ENCODE measurements at places on chromosomes 13 and 19. TPM values are rescaled to one million over a fixed set of nuclear protein-coding genes. Genes with fewer than 3 reads are reported as not detected.

DNA sequence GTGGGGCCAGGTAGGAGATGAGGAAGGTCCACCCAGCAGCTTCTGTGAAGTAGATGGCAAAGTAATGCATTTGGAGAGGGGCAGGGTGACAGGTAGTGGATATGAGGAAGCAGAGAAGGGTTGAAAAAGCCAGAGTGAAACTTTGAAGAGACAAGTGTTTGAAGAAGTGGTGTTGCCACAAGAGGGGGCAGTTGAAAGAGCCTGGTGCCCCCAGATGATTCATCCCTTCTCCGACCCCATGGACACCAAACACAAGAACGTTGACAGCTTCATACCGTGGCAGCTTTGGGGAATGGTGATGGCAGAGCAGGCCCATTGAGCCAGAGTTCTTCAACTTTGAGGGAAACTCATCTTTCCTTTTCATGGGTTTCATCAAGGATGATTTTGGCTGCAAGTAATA lies 19.9 kb downstream of the IFNL3 start:
- H3K4me3 ChIP-seq, result no peak overlapping the region
- no peaks in the 10 kb centered on the region for H3K27me3 ChIP-seq
- no peaks in the 10 kb centered on the region for H3K36me3 ChIP-seq

GRCh38 chr13:89199138-89199537 lies 1528.0 kb downstream of the SLITRK5 start:
- no peak overlapping the region for H3K27ac ChIP-seq
- no peak for DNase-seq
- no peaks in the 10 kb centered on the region for H3K36me3 ChIP-seq
- H3K4me3 ChIP-seq, result no peak overlapping the region
- no peaks in the 10 kb centered on the region for H3K27me3 ChIP-seq

DNA sequence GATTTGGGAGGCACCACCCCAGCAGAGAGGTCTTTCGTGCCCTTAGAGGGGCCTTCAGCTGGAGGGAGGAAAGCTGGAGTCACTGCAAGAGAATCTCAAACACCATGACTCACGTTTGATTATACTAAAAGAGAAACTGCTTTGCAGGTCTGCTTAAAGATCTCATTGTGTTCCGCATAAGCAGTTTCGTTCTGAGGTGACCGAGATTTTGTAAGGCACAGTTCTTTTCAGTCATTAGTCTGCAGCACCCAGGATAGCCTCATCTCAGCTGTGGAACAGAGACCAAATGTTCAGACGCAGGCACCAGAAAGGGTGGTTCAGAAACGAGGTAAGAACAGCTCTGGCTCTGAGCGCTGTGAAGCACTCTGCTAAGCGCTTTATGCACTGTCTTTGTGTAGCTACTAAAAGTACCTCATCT lies 71.2 kb upstream of the GTF3A start:
- H3K27ac ChIP-seq, result no peak overlapping the region
- peaks cover 1% of the 10 kb centered on the region for H3K27me3 ChIP-seq
- no peaks in the 10 kb centered on the region for H3K4me1 ChIP-seq
- H3K4me3 ChIP-seq, result no peak overlapping the region

DNA sequence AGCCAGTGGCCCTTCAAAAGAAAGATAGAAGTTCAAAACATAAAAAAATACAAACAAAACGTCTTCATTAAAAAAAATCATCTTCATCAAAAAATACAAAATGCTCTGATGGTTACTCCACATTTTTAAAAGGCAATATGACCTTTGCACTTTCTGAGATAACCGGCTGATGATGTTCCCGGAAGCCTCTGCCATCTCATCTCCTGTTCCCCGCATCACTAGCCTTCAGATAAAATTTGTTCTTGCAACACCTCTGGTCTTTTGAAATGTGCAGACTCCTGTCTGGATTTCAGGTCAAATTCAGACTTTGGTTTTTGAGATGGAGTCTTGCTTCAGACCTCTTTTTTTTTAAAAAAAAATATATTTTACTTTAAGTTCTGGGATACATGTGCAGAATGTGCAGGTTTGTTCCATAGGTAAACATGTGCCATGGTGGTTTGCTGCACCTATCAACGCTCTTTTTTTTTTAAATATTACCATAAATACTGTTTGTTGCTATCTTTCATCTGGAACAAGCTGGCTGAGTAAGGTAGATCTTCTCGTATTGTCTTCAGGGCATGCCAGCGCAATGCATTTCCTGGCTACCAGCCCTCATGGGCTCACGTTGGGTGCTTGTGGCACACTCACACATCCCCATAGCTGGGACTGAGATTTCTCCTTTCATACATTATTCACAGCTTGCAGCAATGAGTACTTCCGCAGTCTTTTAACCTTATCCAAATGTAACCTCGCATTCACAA lies 418.9 kb upstream of the ARGLU1 start:
- no peaks in the 10 kb centered on the region for H3K27me3 ChIP-seq
- DNase-seq, result no peak

- no peaks in the 10 kb centered on the region for H3K4me1 ChIP-seq
- H3K27me3 ChIP-seq, result no peaks in the 10 kb centered on the region
- no peak for DNase-seq
- no peaks in the 10 kb centered on the region for H3K36me3 ChIP-seq
- no peak overlapping the region for H3K4me3 ChIP-seq
These were observed 1120.0 kb upstream of the ATXN8OS start for GRCh38 chr13:68987585-68987984.

Gene ZNF580
- 5.6 TPM for total RNA-seq

- H3K4me3 ChIP-seq, result no peak overlapping the region
- peaks cover 68% of the 10 kb centered on the region for H3K36me3 ChIP-seq
- no peak overlapping the region for H3K27ac ChIP-seq
These were observed 8.6 kb upstream of the ANGPTL8 start for GRCh38 chr19:11230621-11231386.

Gene VSTM2B
- total RNA-seq, result 0.27 TPM

Gene EPSTI1
- 2.7 TPM for total RNA-seq

Gene CFAP97D2
- total RNA-seq, result not detected

DNA sequence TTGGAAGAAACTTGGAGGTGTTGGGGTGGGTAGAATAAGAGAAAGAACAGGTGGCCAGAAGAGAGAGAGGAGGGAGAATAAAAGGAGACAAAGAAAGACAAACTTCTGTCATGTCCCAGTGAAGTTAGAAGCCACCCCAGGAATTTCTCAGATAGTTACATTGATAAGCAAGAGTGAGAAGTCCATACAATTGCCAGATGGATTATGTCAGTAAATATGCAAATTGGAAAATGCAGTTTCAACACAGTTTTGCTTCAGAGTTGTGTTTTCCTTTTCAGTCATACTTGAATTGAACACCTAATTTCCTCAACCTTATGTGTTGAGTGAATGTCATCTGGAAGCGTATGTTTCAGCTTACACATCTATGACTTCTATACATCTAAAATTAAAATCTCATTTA lies 139.2 kb downstream of the RXFP2 start:
- DNase-seq, result no peak
- no peak overlapping the region for H3K4me3 ChIP-seq
- H3K36me3 ChIP-seq, result no peaks in the 10 kb centered on the region
- H3K27me3 ChIP-seq, result no peaks in the 10 kb centered on the region
- no peaks in the 10 kb centered on the region for H3K4me1 ChIP-seq

- H3K36me3 ChIP-seq, result no peaks in the 10 kb centered on the region
- no peak overlapping the region for H3K27ac ChIP-seq
- peaks cover 81% of the 10 kb centered on the region for H3K27me3 ChIP-seq
- no peak for DNase-seq
These were observed 690 bp downstream of the HCN2 start for GRCh38 chr19:590396-590745.

- H3K4me3 ChIP-seq, result no peak overlapping the region
- no peaks in the 10 kb centered on the region for H3K27me3 ChIP-seq
- no peaks in the 10 kb centered on the region for H3K4me1 ChIP-seq
These were observed 459.2 kb downstream of the FGF14 start for GRCh38 chr13:101942535-101943157.

Gene TMPRSS9
- total RNA-seq, result 0.18 TPM

DNA sequence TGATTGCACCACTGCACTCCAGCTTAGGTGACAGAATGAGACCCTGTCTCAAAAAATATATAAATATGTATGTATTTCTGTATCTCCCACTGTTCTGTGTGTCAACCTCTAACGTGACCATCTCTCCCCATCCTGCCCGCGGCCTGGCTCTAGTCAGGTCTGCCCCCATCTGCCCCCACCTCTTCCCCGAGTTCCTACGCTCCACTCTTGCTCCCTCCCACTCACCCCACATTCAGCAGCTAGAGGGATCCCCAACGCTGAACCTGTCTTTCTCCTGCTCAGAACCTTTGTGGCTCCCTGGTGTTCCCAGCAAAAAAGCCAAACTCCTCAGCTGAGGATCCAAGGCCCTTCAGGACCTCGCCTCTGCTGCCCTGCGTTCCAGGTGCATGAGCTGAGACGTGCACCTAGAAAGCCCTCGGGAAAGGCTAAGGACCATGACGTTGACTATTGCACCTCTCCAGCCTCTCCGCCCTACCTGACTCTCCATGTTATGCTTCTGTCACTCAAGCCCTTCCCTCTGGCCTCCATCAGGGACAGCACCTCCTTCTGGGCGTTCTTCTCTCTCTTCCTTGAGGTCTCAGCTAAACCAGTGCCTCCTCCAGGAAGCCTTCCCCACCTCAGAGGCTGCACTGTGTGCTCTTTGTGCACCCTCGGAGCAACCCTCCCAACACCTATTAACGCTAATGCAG lies 18.1 kb downstream of the AKT2 start:
- DNase-seq, result no peak
- no peaks in the 10 kb centered on the region for H3K27me3 ChIP-seq
- H3K4me1 ChIP-seq, result peaks cover 51% of the 10 kb centered on the region

GRCh38 chr19:46898731-46899130 lies 37.9 kb downstream of the ARHGAP35 start:
- no peaks in the 10 kb centered on the region for H3K27me3 ChIP-seq
- DNase-seq, result peak; percentile 90
- peaks cover 28% of the 10 kb centered on the region for H3K4me1 ChIP-seq
- H3K4me3 ChIP-seq, result no peak overlapping the region

Gene KLHL26
- 2.0 TPM for total RNA-seq

DNA sequence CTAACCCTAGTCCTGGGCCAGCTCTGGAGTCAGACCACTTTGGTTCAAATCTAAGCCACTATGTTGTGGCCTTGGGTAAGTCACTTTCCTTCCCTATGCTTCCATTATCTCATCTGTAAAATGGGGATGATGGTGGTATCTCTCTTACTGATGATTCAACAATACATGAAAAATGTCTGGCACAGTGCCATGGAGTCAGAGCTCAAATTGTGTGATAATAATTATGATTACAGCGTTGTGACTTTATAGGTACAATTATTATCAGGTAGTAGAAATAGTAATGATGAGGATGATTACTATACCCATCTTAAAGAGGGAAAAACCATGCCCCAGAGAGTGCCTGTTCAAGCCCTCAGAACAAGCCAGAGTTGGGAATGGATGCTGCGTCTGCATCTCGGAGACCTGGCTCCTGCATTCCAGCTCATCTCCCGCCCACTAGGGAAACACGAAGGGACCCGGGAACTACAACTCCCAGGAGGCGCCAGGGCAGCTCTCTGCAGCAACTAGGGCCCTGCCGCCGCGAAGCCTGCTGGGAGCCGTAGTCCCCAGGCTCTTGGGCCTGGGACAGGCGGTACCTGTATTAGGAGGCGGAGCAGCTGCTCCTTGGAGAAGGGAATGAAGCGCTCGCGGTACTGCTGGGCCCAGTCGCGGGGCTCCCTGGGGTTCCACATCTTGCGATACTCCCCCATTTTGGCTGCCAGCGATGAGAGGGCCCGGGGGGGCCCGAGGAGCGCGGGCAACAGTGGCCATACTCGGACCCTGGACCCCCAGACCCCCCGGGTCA lies 832 bp downstream of the TMEM143 start:
- peaks cover 14% of the 10 kb centered on the region for H3K4me1 ChIP-seq
- DNase-seq, result peak; percentile 98
- H3K27ac ChIP-seq, result peak overlapping the region; percentile 98
- H3K4me3 ChIP-seq, result peak overlapping the region; percentile 90
- H3K27me3 ChIP-seq, result no peaks in the 10 kb centered on the region

Gene PTH2
- not detected for total RNA-seq

Gene RNF17
- total RNA-seq, result not detected

DNA sequence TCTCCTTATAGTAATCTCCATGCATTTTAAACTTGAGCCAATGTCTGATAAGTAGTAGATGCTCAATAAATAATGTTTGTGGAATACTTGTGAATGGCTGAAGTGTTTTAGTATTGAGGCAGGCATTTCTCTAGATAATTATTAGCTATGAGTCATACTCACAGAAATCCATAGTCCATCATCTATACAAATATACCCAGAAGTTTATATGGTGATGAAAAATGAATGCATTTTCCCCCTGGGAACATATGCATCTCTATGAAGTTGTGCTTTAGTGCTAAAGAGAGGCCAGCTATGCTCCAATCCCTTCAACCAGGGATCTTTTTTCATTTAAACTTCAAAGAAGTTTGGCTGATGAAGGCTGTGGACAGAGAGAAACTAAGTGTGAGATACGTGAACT lies 17.2 kb downstream of the MBNL2 start:
- peaks cover 26% of the 10 kb centered on the region for H3K4me1 ChIP-seq
- no peak for DNase-seq
- peaks cover 8% of the 10 kb centered on the region for H3K36me3 ChIP-seq
- no peaks in the 10 kb centered on the region for H3K27me3 ChIP-seq

Gene KLK3
- total RNA-seq, result not detected

Gene CYP2F1
- total RNA-seq, result not detected

GRCh38 chr19:3879656-3880055 lies 829 bp upstream of the ATCAY start:
- DNase-seq, result no peak
- no peak overlapping the region for H3K27ac ChIP-seq
- H3K27me3 ChIP-seq, result peaks cover 43% of the 10 kb centered on the region
- H3K4me3 ChIP-seq, result no peak overlapping the region
- no peaks in the 10 kb centered on the region for H3K36me3 ChIP-seq

Gene IGFL3
- total RNA-seq, result not detected

DNA sequence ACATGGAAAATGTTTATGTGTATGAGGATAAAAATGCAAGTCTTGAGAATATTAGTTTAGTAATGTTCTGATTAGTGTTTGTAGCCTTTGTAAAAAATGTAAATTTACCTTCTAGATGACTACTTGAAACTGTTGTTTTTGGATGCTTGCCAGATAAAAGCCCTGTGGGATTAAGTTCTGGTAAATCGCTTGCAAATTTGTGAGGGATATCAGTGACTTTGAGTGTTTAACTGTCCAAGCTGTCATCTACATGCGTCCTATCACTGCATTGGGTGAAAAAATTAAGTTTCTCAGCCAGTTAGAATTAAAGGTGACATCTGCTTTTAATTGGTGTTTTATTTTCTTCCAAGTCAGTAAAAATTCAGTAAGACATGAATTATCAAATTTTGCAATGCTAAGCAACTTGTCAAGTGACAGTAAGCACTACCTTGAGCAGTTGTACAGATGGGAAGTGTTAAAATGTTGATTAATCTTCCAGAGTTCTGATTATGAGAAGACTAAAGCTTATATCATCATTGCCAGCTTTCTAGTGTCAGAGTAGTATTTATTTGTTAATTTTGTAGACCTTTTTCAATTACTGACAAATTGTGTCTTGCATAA lies 88.0 kb downstream of the PCCA start:
- no peaks in the 10 kb centered on the region for H3K4me1 ChIP-seq
- peak; percentile 37 for DNase-seq
- H3K27me3 ChIP-seq, result no peaks in the 10 kb centered on the region
- H3K27ac ChIP-seq, result no peak overlapping the region
